MCF 10A (cell line): ENCODE measurements at places on chromosomes 7 and 10. TPM values are rescaled to one million over a fixed set of nuclear protein-coding genes. Genes with fewer than 3 reads are reported as not detected.

DNA sequence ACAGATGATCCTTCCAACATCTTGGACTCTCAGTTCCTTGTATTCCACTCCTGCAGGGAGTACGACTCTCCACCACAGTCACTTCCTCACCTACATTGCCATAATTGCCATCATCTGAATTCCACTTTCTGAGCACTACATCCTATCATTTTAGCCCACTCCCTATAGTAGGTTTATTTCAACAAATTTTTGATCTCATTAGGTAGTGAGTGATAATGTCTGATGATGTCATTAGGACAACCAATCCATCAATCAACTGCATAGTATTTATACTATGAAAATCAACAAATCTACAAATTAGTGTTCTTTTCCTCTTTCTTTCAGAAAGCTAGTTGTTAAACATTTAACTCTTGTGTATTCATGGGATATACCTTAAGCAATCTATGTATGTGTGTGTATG is 13.7 kb upstream of the TRA2A start:
- H3K27me3 ChIP-seq = no peaks in the 10 kb centered on the region
- DNase-seq = no peak
- H3K27ac ChIP-seq = peak overlapping the region; percentile 17
- H3K4me3 ChIP-seq = no peak overlapping the region
- H3K36me3 ChIP-seq = no peaks in the 10 kb centered on the region

DNA sequence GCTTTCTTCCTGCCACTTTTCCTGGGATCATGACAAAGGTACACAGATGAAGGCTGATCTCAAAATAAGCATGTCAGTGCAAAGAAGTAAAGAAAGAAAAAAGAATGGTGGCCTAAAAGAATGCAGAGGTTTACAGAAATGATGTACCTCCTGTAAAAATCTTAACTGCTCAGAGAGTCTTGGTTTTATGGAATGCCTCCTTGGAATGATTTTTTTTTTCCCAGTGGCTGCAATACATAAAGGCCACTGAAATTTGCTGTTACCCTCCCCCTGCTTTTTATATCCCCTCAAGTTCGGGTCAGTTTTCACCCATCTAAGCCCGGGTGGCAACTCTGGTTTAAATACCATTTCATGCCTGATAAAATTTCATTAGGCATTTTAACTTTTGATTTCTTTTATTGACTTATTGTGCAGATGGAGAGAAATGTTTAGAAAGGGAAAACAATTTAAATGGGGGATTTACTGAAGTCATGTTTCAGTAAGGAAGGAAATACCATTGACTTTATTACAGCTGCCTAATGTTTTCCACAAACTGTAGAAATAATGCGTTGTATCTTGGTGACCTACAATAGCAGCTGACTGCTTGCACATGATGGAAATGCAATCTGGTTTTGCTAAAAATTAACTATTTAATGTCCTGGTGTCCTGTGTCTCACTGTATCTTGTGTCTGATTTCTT is 102.5 kb downstream of the SAMD9 start:
- H3K4me3 ChIP-seq = no peak overlapping the region
- H3K27ac ChIP-seq = no peak overlapping the region

C10orf62 gene
- total RNA-seq = 0.26 TPM in 1 of 2 replicates, not detected in the other

- peak overlapping the region; percentile 2 for H3K27ac ChIP-seq
- peak; percentile 8 for DNase-seq
- no peaks in the 10 kb centered on the region for H3K27me3 ChIP-seq
- peaks cover 5% of the 10 kb centered on the region for H3K36me3 ChIP-seq
- peaks cover 17% of the 10 kb centered on the region for H3K4me1 ChIP-seq
- no peak overlapping the region for H3K4me3 ChIP-seq
Observed at GRCh38 chr10:74437822-74438221, 286.8 kb downstream of the ADK start.

CPA2 gene
- total RNA-seq = not detected in 2 replicates

DNA sequence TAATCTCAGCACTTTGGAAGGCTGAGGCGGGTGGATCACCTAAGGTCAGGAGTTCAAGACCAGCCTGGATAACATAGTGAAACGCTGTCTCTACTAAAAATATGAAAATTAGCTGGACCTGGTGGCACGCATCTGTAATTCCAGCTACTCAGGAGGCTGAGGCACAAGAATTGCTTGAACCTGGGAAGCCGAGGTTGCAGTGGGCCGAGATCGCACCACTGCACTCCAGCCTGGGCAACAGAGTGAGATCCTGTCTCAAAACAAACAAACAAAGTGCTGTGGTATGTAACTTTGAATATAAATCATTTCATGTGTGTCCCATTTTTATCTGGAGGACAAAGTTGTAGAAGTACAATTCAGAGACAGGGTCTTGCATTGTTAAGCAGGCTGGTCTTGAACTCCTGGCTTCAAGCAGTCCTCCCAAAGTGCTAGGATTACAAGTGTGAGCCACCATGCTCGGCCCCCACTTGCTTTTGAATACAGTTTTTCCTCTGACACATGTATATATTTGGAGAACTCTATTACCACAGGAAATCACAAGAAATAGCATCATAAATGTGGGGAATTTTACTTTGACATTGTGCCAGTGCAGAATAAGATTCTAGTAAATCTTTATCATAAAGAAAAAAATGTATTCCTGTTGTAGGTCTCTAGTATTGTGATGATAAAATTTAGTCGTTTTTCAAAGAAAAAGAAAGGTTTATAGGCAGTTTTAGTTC is 32.6 kb downstream of the PTPN12 start:
- peaks cover 36% of the 10 kb centered on the region for H3K4me1 ChIP-seq
- H3K27me3 ChIP-seq = no peaks in the 10 kb centered on the region
- no peak for DNase-seq
- no peak overlapping the region for H3K27ac ChIP-seq
- H3K4me3 ChIP-seq = no peak overlapping the region
- peaks cover 52% of the 10 kb centered on the region for H3K36me3 ChIP-seq

GRCh38 chr7:114658216-114658615 is 243.6 kb downstream of the FOXP2 start:
- DNase-seq = no peak
- no peak overlapping the region for H3K4me3 ChIP-seq
- H3K4me1 ChIP-seq = no peaks in the 10 kb centered on the region
- H3K27ac ChIP-seq = no peak overlapping the region
- H3K36me3 ChIP-seq = no peaks in the 10 kb centered on the region

DRGX gene
- not detected in 2 replicates for total RNA-seq

WDFY4 gene
- total RNA-seq = not detected in 2 replicates

KIAA1217 gene
- 48.3 and 48.7 TPM in 2 replicates for total RNA-seq

GRCh38 chr10:72846238-72846637 is 47.3 kb upstream of the OIT3 start:
- no peaks in the 10 kb centered on the region for H3K27me3 ChIP-seq
- no peak overlapping the region for H3K4me3 ChIP-seq
- H3K36me3 ChIP-seq = no peaks in the 10 kb centered on the region
- H3K4me1 ChIP-seq = peaks cover 15% of the 10 kb centered on the region
- H3K27ac ChIP-seq = peak overlapping the region; percentile 57
- DNase-seq = peak; percentile 86

DNA sequence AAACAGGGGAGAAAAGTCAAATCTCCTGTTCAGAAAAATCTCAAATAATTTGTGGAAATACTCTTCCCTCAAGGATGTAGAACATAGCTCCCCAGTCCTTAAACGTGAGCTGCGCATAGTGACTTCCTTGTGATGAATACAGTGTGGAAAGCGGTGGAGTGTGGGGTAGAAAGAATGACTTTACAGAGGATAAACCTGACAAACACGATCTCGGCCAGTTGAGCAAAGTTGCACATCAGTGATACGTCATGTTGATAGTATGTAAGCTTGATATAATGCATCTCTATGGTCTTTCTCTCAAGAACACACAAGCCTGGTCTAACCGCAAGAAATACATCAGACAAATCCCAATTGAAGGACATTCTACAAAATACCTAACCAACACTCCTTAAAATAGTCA is 32.0 kb upstream of the ZCCHC24 start:
- no peak overlapping the region for H3K4me3 ChIP-seq
- no peaks in the 10 kb centered on the region for H3K36me3 ChIP-seq
- H3K4me1 ChIP-seq = no peaks in the 10 kb centered on the region
- DNase-seq = no peak

HNRNPF gene
- total RNA-seq = 184 and 198 TPM in 2 replicates

DNAAF5 gene
- 35.6 and 37.6 TPM in 2 replicates for total RNA-seq

TAS2R3 gene
- 2.7 and 3.1 TPM in 2 replicates for total RNA-seq

DNA sequence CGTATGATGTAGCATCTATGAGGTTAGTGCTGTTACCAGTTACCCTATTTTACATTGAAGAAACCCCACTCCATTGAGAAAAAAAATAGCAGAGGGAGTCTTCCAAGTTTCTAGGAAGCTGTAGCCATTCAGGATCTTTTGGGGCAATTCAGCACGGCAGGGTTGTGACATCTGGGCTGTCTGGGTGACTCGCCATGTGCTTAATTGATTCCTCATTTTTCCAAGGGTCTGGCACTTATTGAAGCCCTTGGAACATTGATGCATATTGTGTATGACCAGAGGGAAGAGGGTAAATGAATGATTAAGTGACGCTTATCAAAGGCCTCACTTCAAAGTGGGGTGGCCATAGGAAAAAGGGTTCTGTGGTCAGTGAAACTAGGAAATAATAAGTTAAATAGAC is 248.7 kb downstream of the ARHGAP12 start:
- no peaks in the 10 kb centered on the region for H3K36me3 ChIP-seq
- DNase-seq = no peak
- no peaks in the 10 kb centered on the region for H3K27me3 ChIP-seq
- no peak overlapping the region for H3K27ac ChIP-seq

- H3K4me3 ChIP-seq = no peak overlapping the region
- no peak for DNase-seq
- no peak overlapping the region for H3K27ac ChIP-seq
- no peaks in the 10 kb centered on the region for H3K36me3 ChIP-seq
- no peaks in the 10 kb centered on the region for H3K4me1 ChIP-seq
- no peaks in the 10 kb centered on the region for H3K27me3 ChIP-seq
Observed at GRCh38 chr10:117047947-117048346, 43.0 kb upstream of the SHTN1 start.

GRCh38 chr7:93148144-93148543 is at the start of gene SAMD9L:
Gene SAMD9L, minus strand, starts transcription at chr7:93148385. Its CDS starts 12,414 bp downstream, at chr7:93135971.
- H3K4me3 ChIP-seq = peak within 1 kb of the TSS; percentile 64
- H3K27me3 ChIP-seq = no peaks in the 10 kb centered on the region
- H3K4me1 ChIP-seq = peaks cover 17% of the 10 kb centered on the region
- peak within 1 kb of the TSS; percentile 88 for H3K27ac ChIP-seq
- no peaks in the 10 kb centered on the region for H3K36me3 ChIP-seq

OR2A42 gene
- not detected in 2 replicates for total RNA-seq

DNA sequence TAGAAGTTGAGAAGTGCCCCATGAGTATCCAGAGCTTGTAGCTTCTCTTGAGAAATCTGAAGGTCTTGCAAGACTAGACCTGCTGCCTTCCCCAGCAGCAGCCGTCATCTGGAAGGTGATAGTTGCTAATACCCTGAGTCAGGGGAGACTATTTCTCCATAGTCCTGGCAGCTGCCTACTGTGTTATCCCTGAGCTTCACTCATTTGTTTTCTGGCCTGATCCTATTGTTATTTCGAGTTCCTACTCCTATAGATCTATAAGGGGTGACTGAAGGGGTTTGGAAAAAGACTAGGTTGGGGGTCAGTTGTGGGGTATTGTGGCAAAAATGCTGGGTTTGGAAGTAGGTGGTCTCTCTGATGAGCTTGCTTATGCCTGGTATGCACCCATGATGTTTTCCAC is 297.8 kb downstream of the CNTNAP2 start:
- H3K4me1 ChIP-seq = no peaks in the 10 kb centered on the region
- no peak overlapping the region for H3K27ac ChIP-seq
- H3K4me3 ChIP-seq = no peak overlapping the region
- H3K27me3 ChIP-seq = peaks cover 56% of the 10 kb centered on the region

HIF1AN gene
- total RNA-seq = 40.1 and 41.0 TPM in 2 replicates

GRCh38 chr7:51123322-51124019 is 193.1 kb downstream of the COBL start:
- peaks cover 10% of the 10 kb centered on the region for H3K4me1 ChIP-seq
- peak overlapping the region; percentile 1 for H3K4me3 ChIP-seq
- H3K36me3 ChIP-seq = no peaks in the 10 kb centered on the region
- H3K27me3 ChIP-seq = no peaks in the 10 kb centered on the region
- peak; percentile 97 for DNase-seq

- H3K36me3 ChIP-seq = no peaks in the 10 kb centered on the region
- H3K27ac ChIP-seq = no peak overlapping the region
- H3K4me1 ChIP-seq = no peaks in the 10 kb centered on the region
- no peaks in the 10 kb centered on the region for H3K27me3 ChIP-seq
- peak; percentile 89 for DNase-seq
Observed at GRCh38 chr7:21028186-21028585, 241.5 kb upstream of the SP8 start.

- H3K27ac ChIP-seq = no peak overlapping the region
- no peaks in the 10 kb centered on the region for H3K4me1 ChIP-seq
- no peaks in the 10 kb centered on the region for H3K36me3 ChIP-seq
- DNase-seq = no peak
- no peaks in the 10 kb centered on the region for H3K27me3 ChIP-seq
Observed at GRCh38 chr10:116241085-116241484, 31.9 kb downstream of the GFRA1 start.

- no peak overlapping the region for H3K4me3 ChIP-seq
- H3K4me1 ChIP-seq = peaks cover 25% of the 10 kb centered on the region
- no peak for DNase-seq
- H3K36me3 ChIP-seq = no peaks in the 10 kb centered on the region
- H3K27ac ChIP-seq = no peak overlapping the region
Observed at GRCh38 chr7:47478926-47479711, 102.8 kb downstream of the TNS3 start.

CPED1 gene
- not detected in 2 replicates for total RNA-seq

PAX4 gene
- not detected in 2 replicates for total RNA-seq

PTPRN2 gene
- total RNA-seq = 4.0 and 4.5 TPM in 2 replicates

DNA sequence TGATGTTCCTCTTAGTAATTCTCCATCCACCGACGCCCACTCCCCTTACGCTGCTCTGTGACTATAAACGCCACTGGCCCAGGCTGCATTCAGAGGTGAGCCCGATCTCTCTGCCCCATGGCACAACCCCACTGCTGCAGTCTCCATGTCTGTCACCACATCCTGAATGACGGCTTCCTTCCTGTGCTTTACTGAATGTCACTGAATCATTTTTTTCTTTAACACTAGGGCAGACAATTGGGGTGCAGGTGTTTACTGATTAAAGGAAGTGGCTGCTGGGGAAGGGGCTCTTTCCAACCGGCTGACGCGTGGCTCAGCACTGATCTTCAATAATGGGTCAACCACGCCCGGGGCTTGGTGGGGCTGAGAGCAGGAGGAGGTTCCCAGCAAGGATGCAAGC is 208.3 kb downstream of the USP6NL start:
- no peak for DNase-seq
- H3K4me3 ChIP-seq = no peak overlapping the region
- H3K36me3 ChIP-seq = no peaks in the 10 kb centered on the region
- H3K27ac ChIP-seq = no peak overlapping the region

GRCh38 chr7:95658676-95659075 is 62.4 kb upstream of the PDK4 start:
- DNase-seq = no peak
- H3K4me3 ChIP-seq = no peak overlapping the region
- H3K36me3 ChIP-seq = no peaks in the 10 kb centered on the region
- no peak overlapping the region for H3K27ac ChIP-seq

- no peaks in the 10 kb centered on the region for H3K4me1 ChIP-seq
- H3K36me3 ChIP-seq = no peaks in the 10 kb centered on the region
- no peak overlapping the region for H3K27ac ChIP-seq
- H3K27me3 ChIP-seq = peaks cover 11% of the 10 kb centered on the region
Observed at GRCh38 chr10:46293832-46294640, 7.2 kb downstream of the ANTXRL start.

- no peaks in the 10 kb centered on the region for H3K27me3 ChIP-seq
- peak overlapping the region; percentile 71 for H3K27ac ChIP-seq
- no peaks in the 10 kb centered on the region for H3K4me1 ChIP-seq
- H3K4me3 ChIP-seq = peak overlapping the region; percentile 85
Observed at GRCh38 chr7:98879198-98879978, 1.1 kb downstream of the TRRAP start.

GRCh38 chr7:125927556-125927955 is 997.9 kb upstream of the POT1 start:
- DNase-seq = no peak
- H3K4me1 ChIP-seq = peaks cover 10% of the 10 kb centered on the region
